BJ (cell line): ENCODE measurements at places on chromosomes 4 and X.
A peak's percentile ranks its signal among the peaks of the same experiment; 100 is the strongest.

- DNase-seq: no peak
These were observed 18.3 kb downstream of the AMER1 start for GRCh38 chrX:64186974-64187761.

DNA sequence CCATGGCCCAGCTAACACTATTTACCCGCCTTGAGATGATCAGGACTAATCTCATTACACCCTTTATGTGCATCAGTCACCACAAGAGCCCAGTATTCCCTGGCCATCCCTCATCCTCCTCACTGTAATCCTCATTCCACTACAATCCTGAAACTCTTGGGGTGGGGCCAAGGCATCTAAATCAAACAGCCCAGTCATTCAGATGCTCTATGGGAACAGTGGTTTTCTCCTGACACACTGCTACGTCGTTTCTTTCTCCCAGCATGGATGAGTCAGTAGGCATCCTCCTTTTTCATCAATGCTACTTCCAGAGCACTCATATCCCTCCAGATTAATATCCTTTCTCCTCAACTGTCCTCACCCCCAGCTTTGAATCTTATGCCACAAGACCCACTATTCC is 5.6 kb downstream of the SDAD1 start:
- DNase-seq: peak; percentile 39

DNA sequence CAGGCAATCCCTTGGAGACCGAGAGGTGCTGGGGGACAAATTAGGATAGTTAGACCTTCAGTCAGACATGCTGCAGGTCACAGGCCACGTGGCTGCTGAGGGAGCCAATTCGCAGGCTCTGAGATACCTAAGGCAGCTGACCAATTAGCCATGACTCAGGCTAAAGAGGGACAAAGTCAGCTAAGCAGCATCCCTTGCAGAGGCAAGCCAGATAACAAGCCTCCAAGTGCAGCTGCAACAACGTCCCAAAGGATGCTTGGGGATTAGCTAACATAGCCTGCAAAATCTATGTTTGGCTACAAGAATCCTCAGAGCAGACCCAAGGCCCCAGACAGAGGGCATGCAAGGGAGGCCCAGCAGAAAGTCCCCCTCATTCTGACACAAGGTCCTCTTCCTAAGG is 93.5 kb downstream of the SEL1L3 start:
- no peak for DNase-seq

DNA sequence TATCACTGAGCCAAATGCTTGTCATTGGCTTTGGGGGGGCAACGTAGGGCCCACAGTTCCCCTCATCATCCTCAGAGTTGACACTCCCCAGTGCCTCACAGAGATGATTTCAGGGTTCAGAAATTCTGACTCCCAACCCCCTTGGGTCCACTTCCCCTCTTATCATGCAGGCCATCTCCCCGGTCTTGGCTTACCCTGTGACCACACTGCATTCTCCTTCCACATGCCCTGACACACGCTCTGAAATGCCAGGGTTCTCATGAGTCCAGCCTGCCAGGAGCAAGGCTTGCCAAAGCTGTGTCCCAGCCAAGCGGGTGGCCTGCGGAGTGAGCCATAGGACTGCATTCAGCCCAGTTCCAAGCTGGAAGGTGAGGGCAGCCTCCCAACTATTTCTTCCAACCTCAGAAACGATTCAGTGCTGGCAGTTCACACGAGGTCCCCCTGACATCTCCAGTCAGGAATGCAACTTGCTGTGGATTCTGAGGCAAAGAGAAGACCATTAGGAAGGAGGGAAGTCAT is 101.2 kb downstream of the SMIM20 start:
- DNase-seq: peak; percentile 98

- DNase-seq: no peak
These were observed 12.9 kb upstream of the ODAM start for GRCh38 chr4:70182517-70183167.

DNA sequence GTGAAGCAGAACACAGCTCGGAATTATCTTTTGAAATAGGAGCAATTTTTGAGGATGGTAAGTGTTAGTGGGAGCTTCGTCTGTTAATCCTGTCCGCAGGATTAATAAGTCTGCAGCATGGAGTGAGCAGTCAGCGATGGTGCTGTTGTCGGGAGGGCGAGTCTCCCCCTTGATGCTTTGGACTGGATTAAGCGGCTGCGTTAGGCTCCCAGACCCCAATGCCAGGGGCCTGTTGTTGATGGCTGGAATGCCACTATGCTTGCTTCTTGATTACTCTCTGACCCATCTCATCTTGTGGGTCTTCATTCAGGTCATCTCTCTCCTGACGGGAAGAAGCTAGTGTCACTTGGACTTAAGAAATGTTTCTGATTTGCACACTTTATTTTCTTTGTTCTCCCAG is 332.6 kb downstream of the ARHGAP10 start:
- DNase-seq: no peak

GRCh38 chrX:43176686-43177085 is 398.7 kb upstream of the PPP1R2C start:
- DNase-seq: no peak

DNA sequence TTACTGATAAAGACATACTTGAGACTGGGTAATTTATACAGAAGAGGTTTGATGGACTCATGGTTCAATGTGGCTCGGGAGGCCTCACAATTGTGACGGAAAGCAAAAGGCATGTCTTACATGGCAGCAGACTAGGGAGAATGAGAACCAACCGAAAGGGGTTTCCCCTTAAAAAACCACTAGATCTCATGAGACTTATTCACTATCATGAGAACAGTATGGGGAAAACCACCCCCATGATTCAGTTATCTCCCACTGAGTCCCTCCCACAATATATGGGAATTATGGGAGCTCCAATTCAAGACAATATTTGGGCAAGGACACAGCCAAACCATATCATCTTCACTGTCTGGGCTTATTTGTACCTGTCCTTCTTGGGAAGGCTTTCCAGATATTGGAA is 22.8 kb upstream of the MUC7 start:
- no peak for DNase-seq

DNA sequence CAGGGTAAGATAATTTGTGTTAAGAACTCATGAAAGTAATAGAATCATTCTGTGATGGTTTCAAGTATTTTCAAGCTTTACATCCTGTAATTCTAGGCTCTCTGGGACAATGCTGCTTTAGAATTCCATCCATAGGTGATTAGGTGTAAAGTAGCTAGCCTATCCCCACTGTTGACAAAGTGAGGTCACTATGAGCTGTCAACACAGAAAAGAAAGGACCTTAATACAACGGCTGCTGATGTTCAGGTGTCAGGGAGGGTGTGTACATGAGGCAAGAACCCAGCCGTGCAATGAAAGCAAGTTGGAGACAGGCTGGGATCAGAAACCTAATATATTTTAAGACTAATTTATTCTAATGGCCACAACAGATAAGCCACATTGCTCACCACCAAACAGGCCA is 36.8 kb upstream of the SH3RF1 start:
- DNase-seq: no peak

GRCh38 chr4:184857441-184858121 is 31.8 kb upstream of the ACSL1 start:
- no peak for DNase-seq
